ENCODE measurements at places on chromosomes 7 and 10.
A peak's percentile ranks its signal among the peaks of the same experiment; 100 is the strongest.

GRCh38 chr10:116147147-116147905 lies 125.7 kb downstream of the GFRA1 start:
- no peak for DNase-seq

DNA sequence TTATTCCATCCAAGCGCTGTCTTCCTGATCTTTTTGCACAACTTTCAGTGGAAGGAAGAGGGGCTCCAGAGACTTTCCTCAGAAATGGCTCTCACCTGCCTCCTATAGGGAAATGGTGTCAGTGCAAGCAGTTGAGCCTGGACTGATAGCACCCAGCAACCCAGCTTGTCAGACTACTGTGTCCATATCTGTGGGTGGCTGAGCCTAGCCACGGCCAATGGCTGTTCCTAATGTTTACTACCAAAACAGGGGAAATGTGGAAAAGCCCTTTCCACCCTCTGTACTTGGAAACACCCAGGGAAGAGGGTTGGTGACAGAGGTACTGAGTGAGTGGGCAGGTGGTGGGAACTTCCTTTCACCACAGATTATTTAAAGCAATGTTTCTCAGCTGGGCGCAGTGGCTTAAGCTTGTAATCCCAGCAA lies 4.3 kb upstream of the YKT6 start:
- peak; percentile 83 for DNase-seq

DNA sequence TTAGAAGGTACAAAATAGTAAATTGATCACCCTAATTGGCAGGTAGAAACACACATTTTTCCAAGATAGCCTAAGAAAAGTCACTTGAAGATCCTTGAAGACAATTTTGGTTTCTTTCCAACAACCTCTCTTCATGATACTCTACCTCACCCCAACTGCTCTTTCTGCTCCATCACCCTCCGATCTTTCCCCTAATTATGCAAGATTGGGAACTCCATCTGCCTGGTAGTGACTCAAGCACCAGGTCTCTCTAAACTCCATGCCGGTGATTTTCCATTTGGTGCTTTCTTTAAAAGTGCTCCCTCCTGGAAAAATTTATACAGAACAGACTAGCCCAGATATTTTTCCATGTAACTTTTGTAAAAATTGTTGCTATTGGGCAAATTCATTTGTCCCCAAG lies 1.1 kb upstream of the AKR1B1 start:
- DNase-seq: no peak

DNA sequence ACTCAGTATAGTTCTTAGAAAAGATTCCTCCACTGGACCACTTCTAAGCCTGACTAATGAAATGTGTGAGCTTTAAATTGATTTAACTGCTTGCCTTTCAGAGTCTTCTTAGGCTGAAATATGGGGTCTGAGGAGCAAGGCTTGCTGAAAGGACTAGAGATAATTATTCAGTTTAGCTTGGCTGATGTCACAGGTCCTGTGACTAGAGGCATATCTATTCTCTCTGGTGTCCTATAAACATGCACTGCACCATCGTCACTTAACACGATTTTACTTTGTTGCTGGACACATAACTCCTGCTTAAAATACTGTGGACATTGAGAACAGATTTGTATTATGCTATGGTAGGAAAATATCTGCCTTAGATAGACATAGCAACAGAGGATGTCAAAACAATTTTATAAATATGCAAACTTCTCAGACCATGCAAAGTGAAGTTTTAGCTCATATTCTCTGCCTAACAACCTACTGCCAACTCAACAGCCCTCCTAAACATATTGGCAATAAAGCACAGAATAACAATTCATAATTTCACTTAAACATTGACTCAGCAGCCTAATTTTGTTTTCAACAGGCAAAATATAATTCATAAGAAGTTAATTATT lies 80.2 kb downstream of the RNF133 start:
- DNase-seq: no peak

DNA sequence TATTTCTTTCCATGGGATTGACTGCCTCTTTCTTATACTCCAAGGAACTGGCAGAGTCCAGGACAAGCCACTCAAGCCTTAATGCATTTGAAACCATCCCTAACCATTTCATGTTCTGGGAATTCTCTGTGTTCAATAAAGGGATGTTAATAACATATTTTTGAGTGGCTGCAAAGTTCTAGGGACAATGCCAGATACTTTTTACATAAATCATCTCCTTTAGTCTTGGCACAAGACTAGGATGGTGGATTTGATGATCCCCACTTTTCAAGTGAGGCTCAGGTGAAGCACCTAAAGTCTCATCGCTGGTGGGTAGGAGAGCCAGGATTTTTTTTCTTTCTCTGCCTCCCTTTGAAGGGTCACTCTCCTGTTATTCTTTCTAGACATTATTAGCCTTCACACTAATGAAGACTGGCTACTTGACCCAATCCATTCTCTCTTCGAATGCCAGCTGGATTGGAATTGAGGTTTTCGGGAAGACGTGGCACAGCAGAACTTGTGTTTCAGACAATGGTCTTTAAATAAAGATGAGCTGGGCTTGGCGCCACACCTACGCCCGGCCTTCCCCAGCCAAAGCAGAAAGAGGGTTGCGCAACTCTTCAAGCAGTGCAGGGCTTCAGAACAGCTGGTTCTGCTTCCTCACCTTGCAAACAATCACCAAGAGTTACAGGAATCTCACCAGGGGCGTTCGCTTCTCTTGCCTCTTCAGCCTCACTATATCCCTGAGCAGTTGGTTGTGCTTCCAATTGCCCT lies 73.8 kb upstream of the BMPER start:
- peak; percentile 36 for DNase-seq

DNA sequence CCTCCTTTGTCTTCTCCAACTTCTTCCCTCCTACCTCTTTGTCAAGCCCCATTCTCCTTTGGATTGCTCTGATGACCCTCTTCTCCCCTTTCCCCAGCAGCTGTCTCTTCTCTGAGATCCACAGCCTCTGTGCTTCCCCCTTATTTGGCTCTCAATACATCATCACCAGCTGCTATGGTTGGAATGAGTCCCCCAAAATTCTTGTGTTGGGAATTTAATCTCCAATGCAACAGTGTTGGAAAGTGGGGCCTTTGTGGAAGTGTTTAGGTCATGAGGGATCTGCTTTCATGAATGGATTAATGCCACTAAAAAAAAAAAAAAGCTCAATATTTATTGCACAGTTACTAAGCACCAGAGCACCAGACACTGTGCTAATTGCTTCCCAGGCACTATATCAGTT lies 39.2 kb upstream of the FRMD4A start:
- no peak for DNase-seq

- no peak for DNase-seq
Observed at GRCh38 chr10:75613685-75614504, 182.5 kb downstream of the LRMDA start.
